ENCODE measurements at places on chromosomes 12 and 14. TPM values are rescaled to one million over a fixed set of nuclear protein-coding genes. Genes with fewer than 3 reads are reported as not detected.

The SOCS2 gene
- 40.6 TPM for total RNA-seq

The GZMB gene
- total RNA-seq = not detected

The SAMD15 gene
- 1.7 TPM for total RNA-seq

The LIN7A gene
- 19.5 TPM for total RNA-seq

The GLT1D1 gene
- not detected for total RNA-seq

The DIO2 gene
- total RNA-seq = 70.4 TPM

The KLHL33 gene
- total RNA-seq = 0.35 TPM

The TMEM132C gene
- total RNA-seq = not detected

The MYO1A gene
- total RNA-seq = not detected

The TAS2R50 gene
- not detected for total RNA-seq

The TPPP2 gene
- not detected for total RNA-seq

The PRH2 gene
- not detected for total RNA-seq

The ENDOU gene
- not detected for total RNA-seq

The LETMD1 gene
- total RNA-seq = 46.1 TPM

The INSM2 gene
- total RNA-seq = not detected

The LRTM2 gene
- total RNA-seq = not detected

The OR4E2 gene
- total RNA-seq = not detected

The BCL11B gene
- under 0.01 TPM for total RNA-seq
